ENCODE measurements at places on chromosomes 13 and 19.
A peak's percentile ranks its signal among the peaks of the same experiment; 100 is the strongest.

GRCh38 chr19:50870417-50871089 lies 2.7 kb upstream of the KLK2 start:
- no peak for DNase-seq

- no peak for DNase-seq
These were observed 158.5 kb upstream of the MYO16 start for GRCh38 chr13:108470921-108471320.

- no peak for DNase-seq
These were observed 104.3 kb downstream of the KCNRG start for GRCh38 chr13:50119591-50119990.

- peak; percentile 73 for DNase-seq
These were observed 1.4 kb upstream of the PRKD2 start for GRCh38 chr19:46718157-46718933.

DNA sequence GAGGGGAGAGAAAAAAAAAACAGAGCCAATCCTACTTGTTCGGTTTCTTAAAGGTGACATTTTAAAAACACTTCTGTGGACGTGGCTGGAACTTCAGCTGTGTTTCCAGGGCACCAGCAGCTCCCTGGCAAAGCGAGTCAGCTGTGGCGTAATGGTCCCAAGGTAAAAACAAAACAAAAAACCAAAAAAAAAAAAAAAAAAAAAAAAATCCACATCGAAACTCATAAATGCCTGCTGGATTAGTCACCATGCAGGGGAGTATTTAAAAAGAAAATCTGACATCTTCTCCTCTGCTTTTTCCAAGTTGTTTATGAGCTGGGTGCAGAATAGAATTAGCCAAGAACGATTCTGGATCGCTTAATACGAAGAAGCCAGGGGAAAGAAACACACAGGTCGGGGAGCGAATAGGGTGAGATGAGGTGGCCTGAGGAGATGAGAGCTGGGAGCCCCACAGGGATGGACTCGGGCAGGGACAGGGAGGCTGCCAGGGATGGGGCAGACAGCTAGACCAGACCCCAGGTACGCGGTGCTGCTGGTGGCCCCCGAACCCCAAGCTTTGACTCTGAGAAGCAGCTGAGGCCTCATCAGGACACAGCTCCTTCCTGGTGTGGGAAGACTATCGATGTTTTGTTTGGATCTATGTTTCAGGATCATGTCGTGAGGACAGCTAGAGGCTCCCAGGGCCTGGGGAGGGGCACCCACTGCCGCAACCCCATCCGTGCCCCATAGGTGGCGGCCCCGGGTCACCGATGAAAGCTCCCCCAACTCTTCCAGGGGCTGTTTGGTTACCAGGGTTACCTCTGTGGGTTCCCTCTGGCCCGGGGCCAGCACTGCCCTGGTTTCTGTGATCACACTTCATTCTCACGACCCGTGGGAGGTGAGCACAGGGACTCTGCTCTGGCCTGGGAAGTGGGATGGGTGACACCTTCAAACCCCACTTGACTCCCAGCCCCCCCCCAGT lies 3.1 kb upstream of the CTXN1 start:
- DNase-seq = peak; percentile 73

DNA sequence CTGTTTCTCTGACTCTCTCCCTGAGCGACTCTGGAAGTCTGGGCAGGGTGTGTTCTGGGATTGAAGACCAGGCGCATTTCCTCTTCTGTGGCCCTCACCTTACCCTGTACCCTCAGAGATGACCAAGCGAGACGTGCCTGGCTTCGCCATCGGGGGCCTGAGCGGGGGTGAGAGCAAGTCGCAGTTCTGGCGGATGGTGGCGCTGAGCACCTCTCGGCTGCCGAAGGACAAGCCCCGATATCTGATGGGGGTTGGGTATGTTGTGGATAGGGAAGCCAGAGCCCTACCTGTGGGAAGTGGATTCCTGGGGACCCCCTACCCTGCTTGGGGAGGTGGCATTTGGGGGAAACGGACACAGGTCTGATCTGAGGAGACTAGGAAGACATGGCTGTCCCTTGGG lies 5.8 kb upstream of the DNM2 start:
- DNase-seq = no peak

DNA sequence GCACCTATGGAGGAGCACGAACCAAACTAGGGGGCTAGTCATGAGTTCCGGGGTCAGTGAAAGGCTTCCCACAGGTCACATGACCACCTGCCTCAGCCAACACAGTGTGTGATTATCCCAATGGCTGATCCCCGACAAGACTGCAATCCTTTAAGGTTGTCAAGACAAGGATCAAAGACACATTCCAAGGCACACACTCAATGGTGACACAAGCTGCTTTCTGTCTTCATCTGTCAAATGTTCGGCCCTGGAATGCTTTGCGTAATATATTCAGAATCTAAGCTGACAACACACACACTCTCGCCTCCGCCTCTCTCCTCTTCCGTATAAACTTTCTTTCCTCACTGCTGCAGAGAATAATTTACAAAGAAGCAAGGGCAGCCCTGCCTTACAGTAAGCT lies 11.7 kb downstream of the RANBP3 start:
- no peak for DNase-seq

DNA sequence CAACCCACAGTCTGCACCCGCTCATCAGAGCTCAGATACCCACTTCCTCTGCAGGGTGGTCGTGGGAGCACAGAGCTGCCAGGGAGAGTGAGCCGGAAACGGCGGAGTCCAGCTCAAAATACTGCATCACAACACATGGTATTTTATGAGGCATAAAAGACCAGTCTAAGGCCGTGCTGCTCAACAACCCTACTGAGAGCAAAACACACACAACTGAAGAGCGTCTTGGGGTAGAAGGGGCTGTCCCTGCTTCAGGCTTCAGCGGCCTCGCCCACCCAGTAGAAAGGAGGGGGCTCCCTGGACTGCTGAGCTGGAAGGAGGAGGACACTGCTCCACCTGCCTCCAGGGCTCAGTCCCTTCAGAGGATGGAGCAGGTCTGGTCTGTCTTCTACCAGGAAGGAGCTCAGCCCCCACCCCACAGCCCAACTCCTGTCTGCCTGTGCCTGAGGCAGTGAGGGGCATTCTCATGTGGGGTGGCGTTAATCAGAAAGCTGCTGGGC lies 36.9 kb downstream of the NAXD start:
- no peak for DNase-seq

DNA sequence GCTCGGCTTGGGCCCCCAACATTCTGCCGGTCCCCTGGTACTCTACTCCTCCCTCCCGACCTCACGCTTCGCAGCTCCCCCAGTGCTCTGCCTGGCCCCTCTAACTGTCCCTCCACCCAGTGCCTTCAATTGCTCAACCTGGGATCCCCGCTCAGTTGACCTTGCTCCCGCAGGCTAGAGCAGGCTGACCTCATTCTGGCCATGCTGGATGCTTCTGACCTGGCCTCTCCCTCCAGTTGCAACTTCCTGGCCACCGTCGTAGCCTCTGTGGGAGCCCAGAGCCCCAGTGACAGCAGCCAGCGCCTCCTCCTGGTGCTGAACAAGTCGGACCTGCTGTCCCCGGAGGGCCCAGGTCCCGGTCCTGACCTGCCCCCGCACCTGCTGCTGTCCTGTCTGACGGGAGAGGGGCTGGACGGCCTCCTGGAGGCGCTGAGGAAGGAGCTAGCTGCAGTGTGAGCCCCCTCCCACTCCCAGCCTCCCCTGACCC lies 3.6 kb downstream of the GTPBP3 start:
- DNase-seq = no peak

DNA sequence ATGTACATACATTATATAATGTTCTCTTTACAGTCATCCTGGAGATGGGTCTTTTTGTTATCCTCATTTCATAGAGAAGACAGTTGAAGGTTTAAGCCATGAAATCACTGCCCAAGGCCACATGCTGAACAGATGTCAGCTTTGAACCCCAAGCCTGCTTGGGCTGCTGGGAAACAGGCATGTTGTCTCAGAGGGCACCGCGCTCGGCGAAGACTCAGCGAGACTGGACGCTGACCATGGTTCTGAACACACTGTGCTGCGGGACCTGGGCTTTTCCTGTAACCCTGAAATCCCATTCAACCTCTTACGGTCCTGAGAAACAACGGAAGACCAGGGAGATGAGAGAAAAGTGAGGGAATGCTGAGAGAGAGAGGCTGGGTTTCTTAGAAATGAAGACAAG lies 27.3 kb downstream of the LRFN3 start:
- DNase-seq = no peak

GRCh38 chr19:29872224-29872731 lies 60.5 kb downstream of the CCNE1 start:
- peak; percentile 41 for DNase-seq

GRCh38 chr13:85864963-85865530 lies 65.8 kb upstream of the SLITRK6 start:
- no peak for DNase-seq

DNA sequence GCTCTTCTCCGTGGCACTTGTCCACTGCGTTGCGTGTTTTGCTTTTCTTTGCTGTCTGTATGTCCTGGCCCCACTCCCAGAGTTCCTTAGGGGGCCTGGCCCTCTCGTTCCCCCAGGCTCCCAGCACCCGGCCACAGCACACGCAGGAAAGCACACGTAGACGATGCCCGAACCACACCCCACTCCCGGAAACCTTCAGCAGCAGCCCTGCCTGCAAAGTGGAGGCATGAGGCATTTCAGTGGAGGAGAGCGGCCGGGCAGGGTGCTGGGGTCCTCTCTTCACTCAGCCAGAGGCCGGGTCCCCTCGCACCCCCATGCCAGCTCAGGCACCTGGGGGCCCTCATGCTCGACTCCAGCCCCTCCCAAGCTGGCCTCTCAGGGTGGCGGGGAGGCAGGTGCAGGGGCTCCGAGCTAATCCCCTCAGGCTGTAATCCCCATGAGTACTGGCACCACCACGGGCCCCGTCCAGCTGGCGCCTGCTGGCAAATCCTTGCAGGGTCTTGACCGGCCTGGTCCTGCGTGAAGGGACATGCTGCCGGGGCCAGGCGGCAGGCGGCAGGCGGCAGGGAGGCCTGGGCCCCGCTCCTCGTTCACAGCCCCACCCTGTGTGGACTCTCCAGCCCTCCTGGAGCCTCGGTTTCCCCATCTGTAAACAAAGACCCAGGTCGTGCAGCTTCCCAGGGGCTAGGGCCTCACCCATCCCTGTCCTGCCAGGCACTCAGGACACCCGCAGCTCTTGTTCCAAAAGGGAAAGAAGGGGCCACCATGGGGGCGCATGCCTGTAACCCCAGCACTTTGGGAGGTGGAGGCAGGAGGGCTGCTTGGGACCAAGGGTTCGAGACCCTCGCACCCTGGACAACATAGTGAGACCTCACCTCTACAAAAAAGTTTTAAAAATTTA lies 7.0 kb downstream of the PIP5K1C start:
- no peak for DNase-seq

DNA sequence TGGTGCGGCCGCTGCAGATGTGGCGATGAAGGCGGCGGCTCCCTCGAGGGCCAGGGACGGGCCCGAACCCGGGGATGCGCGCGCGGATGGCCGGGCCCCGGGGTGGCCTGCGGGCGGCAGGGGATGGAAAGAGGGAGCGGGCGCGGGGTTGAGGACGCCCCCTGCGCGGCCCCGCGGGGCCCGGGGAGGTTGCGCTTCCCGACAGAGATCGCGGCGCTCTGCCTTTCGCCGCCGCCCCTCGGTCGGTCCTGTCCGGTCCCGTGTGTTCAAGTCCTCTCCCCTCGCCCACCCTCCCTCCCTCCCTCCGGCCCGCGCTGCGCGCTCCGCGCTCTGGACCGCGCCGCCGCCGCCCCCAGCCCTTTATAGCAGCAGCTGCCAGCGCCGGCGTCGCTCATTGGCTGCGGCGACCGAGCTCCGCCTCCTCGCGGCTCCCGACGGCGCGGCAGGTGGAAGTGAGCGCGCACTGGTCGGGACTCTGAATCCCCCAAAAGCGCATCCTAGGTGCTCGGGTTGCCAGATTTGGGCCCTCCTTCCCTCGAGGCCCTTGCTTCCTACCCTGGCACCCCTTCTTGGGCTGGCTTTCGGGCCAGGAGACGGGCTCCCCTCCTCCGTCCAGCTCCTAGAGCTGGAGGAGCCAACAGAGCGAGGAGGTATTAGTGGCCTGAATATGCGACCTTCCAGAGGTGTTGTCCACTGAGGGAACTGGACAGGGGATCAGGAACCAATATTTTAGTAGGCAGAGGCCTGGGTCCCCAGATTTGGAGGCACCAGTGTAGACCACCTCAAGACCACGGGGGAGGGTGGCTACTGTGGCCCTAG lies at the start of gene ELAVL3:
Gene ELAVL3 (minus strand): TSS at position 332 of the 819 bp plus-strand sequence. CDS start 438 bp downstream, outside the sequence.
- peak; percentile 53 for DNase-seq

DNA sequence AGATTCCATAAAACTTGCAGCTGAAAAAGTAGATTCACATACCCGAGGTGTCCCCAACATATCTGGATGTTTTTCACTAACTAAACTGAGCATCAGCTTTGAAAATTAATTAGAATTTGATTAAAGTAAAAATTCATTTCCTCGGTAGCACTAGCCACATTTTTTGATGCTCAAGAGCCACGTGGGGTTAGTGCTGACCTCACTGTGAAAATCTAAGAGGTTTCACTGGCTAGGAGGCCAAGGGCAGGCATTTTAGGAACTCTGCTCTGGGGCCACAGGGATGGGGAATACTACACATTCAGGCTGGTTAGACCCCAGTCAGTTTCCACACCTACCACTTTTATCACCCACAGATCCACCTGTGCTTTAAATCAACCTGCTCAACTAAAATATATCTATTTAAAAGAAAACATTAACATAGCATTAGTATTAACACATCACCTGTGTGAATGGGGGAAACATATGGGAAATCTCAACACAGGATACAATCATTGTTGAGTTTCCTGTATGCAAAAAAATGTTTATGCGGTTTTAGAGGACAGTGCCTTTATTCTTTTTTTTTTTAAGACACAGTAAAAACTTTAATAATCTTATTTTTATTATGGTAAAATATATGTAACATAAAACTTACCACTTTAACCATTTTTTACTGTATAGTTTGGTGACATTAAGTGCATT lies 45.5 kb downstream of the BRD4 start:
- no peak for DNase-seq

DNA sequence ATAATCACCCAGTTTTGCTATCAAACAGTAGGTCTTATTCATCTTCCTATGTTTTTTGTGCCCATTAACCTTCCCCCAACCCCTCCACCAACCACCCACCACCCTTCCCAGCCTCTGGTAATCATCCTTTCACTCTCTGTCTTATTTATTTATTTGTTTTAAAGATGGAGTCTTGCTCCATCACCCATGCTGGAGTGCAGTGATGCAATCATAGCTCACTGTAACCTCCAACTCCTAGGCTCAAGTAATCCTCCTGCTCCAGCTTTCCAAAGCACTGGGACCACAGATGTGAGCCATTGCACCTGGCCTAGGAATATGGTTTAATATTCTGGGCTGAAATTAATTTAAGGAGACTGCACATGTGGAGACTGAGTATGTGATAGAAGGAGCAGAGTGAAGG lies 527.0 kb downstream of the GPC6 start:
- no peak for DNase-seq

- peak; percentile 15 for DNase-seq
These were observed 130.4 kb downstream of the CRYL1 start for GRCh38 chr13:20395061-20395916.

GRCh38 chr13:62687732-62688131 lies 1272.1 kb upstream of the PCDH20 start:
- no peak for DNase-seq

DNA sequence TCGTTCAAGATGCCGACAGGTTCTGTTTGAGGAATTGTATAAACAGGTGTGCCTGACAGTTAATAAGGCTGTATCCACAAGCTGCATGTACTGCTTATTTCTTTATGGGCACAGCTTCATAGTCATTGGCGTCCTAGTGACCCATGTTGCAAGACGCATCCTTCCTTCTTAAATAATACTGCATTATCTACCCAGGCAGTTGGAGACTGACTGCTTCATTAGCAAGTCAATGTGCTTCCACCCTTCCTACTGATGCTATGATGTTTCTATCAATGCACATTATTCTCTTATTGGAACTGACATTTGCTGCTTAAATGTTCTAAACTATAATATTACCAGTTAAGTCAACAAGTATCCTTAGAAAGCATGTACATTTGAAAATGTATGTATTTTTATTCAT lies 950.0 kb upstream of the MIR17HG start:
- DNase-seq = no peak
